Hematopoietic multipotent progenitor cell (in vitro differentiated cells): ENCODE measurements at places on chromosomes 7 and 10. TPM values are rescaled to one million over a fixed set of nuclear protein-coding genes. Genes with fewer than 3 reads are reported as not detected.

DNA sequence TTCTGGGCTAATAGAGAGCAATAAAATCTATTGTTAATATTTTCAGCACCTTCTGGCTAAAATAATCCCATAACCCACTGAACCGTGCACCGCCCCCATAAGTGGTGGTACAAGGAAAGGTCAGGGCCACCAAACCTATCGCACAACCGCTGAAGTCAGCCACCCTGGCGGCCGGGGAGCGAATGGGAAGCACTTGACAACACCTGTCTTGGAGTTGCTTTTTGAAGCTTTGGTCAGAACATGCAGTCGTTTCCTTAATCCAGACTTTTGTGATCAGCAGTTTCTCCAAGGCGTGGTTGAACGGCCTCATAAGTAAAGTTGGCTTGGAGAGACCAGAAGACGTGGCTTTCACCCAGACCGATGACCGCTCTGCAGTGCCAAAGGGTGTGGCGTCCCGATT is 97.4 kb downstream of the DNAJB6 start:
- DNase-seq = no peak

DNA sequence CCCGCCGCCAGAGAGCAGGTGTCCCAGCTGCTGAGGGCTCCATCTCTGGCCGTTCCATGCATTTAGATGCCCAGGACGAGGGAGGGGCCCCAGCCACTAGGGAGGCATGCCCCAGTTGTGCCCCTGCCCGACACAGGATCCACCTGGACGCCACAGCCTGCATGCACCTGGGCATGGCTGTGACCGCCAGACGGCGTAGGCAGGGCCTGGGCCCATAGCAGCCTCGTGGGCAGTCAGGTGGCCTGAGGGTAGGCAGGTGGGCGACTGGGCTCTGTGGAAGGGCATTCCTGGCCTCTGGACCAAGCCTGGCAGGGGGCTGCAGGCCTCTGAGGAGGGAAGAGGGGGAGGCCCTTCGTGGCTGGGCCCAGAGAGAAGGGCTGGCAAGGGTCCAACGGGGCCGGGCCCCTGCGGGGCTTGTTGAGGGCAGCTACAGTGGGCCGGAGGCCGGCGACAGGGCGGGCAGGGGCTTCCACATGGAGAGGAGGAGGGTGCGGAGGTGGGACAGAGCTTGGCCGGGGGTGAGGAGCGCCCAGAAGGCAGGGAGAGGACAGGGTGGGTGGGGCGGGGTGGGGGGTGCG is 76.0 kb upstream of the NKX6-2 start:
- DNase-seq = no peak

GRCh38 chr7:50282813-50283605 is 21.5 kb upstream of the IKZF1 start:
- no peak for DNase-seq

DNA sequence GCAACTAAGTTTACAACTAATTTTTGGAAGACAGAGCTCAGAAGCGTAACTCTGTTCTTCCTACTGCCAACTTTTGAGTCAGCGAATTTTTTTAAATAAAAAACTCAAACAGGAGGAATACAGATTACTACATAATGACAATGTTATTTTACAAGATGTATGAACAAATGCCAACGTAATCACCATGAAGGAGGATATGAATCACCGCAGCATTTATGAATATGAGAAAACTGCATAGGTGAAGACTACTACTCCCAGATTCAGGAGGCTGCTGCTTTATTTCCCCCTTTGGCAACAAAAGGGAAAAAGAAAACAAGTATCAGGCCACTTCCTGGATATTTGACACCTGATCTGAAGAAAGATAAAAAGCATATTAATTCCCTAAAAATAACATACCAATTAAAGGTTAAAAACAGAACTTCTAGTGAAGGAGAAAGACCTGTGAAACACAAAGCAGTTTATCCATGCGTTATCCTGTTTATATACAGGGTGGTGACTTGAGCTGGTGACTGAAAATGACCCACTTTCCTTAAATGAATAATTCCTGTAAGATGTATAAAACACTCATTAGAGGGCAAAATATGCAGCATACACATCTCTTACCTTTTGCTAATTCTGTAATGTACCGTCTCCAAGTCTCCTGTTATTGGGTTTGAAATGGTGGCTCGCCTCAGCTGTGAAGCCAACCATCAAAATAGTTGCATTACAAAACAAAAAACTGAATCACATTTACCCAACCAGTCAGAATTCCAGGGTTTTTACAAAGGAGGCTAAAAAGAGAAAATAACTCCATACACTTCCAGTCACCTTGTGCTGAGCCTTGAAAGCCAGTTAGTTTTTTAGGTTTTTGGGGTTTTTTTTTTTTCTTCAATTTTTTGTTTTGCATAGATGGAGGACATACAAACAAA is 52.0 kb downstream of the P4HA1 start:
- DNase-seq = no peak

- DNase-seq = no peak
These were observed 9.2 kb downstream of the IL15RA start for GRCh38 chr10:5968037-5968680.

GRCh38 chr10:4003348-4003973 is 218.5 kb upstream of the KLF6 start:
- DNase-seq = no peak

DNA sequence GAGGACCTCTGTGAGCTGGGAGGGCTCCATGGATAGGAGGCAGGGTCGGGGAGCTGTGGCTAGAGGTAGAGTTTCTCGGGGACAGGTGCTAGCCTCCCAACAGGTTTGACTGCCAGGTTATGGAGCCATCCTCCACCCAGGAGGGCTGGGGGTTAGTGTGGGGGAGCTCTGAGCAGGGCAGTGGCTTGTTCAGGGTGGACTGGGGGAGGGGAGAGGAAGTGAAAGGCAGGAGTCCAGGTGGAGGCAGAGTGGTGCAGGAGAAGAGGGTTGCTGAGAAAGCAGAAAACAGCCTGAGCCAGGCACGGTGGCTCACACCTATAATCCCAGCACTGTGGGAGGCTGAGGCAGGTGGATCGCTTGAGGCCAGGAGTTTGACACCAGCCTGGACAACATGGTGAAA is 40.5 kb upstream of the HSPB1 start:
- DNase-seq = no peak

DNA sequence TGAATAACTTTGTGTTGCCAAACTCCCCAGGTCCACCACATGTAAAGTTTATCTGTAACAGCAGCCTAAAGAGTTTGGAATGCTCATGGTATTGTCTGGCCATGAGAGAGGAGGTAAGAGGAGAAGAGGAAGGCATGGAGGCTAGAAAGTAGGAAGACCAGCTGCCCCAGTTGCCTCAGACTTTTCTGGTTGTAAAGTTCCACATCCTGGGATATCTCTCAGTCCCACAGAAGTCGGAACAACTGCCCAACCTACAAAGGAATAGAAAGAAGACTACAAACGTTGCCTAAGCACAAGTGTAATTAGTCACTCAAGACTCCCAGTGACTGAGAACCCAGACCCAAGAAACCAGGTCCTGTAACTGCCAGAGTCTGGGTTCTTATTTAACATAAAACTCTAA is 47.3 kb downstream of the CREB3L2 start:
- DNase-seq = no peak

DNA sequence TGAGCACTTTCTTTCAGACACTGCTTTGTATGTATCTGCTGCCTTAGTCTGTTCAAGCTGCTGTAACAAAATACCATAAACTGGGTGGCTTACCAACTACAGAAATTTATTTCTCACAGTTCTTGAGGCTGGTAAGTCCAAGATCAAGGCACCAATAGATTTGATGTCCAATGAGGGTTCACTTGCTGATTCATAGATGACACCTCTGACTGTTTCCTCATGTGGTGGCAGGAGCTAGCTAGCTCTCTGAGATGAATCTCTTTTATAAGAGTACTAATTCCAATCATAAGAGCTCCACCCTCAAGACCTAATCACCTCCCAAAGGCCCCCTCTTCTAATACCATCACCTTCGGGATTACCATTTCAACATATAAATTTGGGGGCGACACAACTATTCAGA is 76.6 kb upstream of the ADO start:
- DNase-seq = no peak

DNA sequence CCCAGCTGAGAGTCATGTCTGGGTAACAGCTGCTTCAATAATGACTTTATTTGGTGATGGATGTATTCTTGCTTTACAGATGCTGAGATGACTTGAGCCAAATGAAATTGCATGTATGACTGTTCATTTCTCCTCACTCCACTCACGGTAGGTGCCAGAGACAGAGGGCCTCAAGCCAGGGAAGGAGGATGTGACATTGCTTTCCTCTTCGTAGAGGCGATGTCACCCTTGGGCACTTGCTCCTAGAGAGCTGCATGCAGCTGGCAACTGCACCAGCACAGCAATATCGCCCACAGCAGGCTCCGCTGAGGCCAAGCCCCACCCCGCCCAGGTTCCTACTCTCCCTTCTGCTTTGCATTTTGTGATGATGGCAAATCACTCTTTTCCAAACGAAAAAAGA is 116.6 kb upstream of the AOAH start:
- DNase-seq = no peak

DNA sequence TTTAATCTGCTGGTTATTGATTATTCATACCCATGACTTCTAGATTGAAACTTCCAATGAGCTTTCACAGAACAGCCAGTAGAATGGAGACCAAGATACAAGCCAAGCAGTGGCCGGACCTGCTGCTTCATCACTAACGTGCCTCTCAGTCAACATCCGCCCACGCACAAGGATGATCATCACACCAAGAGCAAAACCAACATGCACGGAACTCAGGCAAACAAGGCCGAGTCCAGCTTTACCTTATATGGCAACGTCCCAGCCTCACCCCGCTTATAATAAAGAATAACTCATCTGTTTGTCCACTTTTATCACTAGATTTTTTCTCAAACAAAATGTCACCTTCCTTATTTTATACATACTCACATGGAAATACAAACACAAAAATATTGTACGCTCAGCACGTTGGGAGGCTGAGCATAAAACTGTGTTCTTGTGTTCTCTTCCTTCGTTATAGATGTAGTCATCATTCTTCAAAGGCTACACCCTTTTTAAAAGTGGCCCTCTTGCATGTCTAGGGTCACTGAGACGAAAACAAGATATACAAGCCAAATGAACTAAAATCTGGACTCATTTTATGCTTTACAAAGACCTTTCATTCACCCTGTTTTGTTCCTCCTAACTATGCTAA is 122.7 kb downstream of the SFMBT2 start:
- DNase-seq = no peak

DNA sequence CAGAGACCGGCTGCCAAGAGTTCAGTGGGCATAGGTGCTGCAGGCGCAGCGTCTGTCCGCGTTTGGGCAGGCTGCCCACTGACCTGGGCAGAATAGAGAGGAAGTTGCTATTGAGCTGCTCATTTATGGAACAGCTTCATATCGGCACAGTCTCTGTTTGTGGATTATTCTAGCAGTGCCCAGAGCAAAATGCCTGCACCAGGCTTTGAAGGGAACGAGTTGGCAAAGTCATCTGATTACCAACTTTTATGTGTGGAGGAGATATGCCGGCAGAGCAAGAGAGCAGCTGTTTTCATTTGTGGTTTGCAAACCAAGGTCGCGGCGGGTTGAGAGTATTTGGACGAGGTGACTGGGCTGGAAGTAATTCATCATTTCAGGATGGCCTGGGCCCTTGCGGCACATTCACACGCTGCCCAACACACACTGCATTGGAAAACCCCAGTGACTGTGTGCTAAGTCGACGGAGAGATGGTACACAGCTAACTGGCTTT is 228.5 kb downstream of the TCERG1L start:
- DNase-seq = peak; percentile 58

GRCh38 chr7:117698018-117698417 is 175.2 kb downstream of the CTTNBP2 start:
- DNase-seq = no peak

GRCh38 chr7:10799475-10799874 is 174.2 kb upstream of the PHF14 start:
- DNase-seq = no peak

- DNase-seq = no peak
These were observed 35.9 kb downstream of the SVIL start for GRCh38 chr10:29598851-29599311.

Gene GIMAP1
- total RNA-seq = 15.9 TPM

Gene LIPM
- not detected for total RNA-seq

Gene CLCN1
- 0.54 TPM for total RNA-seq

Gene CLDN3
- total RNA-seq = not detected
